ENCODE measurements at places on chromosomes 4 and X. TPM values are rescaled to one million over a fixed set of nuclear protein-coding genes. Genes with fewer than 3 reads are reported as not detected.

ARHGAP24 gene
- 81.0 TPM for total RNA-seq

DNA sequence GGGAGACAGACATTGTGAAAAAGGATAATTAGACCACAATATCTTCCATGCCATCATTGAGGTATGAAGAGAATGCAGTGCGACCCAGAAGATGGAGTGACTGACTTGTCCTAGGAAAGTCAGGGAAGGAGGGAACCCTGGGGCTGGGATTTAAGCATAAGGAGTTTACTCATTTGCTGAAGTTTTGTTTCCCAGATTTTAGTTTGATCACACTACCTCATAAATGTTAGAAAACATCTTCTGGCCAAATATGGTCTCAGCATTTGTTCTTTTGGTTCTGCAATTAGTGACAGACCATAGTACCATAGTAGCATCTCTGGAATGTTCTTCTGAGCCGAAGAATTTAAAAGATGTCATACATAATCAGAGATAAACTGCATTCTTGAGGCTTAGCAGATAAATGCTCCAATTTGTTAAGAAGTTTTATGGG lies 96.5 kb upstream of the PGRMC2 start:
- DNase-seq, result no peak

- no peak for DNase-seq
These were observed 44.5 kb upstream of the RASGEF1B start for GRCh38 chr4:81516241-81516640.

CBR4 gene
- 41.2 TPM for total RNA-seq

- DNase-seq, result no peak
These were observed 156.1 kb downstream of the RAB28 start for GRCh38 chr4:13327991-13328390.

GRCh38 chr4:2255501-2256155 lies 6.3 kb downstream of the MXD4 start:
- no peak for DNase-seq

DNA sequence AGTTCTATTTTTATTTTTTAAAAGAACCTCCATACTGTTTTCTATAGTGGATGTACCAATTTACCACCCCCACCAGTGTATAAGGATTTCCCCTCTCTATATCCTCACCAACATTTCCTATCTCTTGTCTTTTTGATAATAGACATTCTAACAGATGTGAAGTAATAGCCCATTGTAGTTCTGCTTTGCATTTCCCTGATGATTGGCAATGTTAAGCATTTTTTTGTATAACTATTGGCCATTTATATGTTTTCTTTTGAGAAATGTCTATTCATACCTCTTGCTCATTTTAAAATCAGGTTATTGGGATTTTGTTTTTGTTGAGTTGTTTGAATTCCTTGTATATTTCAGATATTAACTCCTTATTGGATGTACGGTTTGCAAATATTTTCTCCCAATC lies 251.1 kb upstream of the HTR2C start:
- DNase-seq, result no peak

- no peak for DNase-seq
These were observed 102.8 kb downstream of the KDM6A start for GRCh38 chrX:44975666-44976263.

GRCh38 chrX:40843643-40844042 lies 108.3 kb upstream of the MED14 start:
- no peak for DNase-seq

AWAT2 gene
- total RNA-seq, result not detected

SRPK3 gene
- 4.3 TPM for total RNA-seq

AREG gene
- 1.8 TPM for total RNA-seq

DNA sequence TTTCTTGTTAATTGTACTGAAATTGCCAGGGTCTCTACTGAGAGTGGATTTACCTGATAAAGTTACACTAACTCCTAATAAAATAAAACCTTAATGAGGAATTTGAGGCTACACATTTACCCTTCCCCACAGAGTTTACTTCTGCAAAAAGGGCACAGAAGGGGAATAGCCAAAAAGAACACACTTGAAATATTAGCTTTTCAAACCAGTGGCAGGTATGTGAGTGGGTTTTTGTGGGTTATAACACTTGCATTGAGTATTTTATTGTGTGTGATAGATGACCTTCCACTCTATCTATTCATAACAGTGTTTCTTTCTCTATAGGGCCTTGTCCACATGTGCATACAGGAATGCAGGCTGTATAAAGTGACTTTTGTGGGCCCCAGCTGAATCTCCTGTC lies 5.0 kb upstream of the GPR174 start:
- DNase-seq, result no peak

DNA sequence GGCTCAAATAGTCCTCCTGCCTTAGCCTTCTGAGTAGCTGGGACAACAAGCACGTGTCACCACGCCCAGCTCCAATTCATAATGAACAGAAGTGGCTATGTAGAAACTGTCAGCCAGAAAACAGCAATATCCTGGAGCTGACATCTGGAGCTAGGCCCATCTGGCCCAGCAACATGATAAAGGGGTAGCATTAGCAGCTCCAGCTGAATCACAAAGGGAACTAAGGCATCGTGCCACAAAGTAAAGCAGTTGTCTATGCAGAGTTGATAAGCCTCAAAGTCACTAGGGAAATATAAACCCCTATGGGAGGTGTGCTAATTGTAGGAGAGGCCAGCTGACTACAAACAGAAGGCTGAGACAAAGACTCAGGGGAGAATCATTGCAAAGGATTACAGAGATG lies 270.5 kb upstream of the GPC4 start:
- no peak for DNase-seq

GRCh38 chr4:152572417-152573086 lies 36.7 kb upstream of the FBXW7 start:
- DNase-seq, result no peak

- DNase-seq, result no peak
These were observed 168.2 kb downstream of the AMELX start for GRCh38 chrX:11461201-11462001.

LNX1 gene
- 7.9 TPM for total RNA-seq

CXXC4 gene
- 5.1 TPM for total RNA-seq

DNA sequence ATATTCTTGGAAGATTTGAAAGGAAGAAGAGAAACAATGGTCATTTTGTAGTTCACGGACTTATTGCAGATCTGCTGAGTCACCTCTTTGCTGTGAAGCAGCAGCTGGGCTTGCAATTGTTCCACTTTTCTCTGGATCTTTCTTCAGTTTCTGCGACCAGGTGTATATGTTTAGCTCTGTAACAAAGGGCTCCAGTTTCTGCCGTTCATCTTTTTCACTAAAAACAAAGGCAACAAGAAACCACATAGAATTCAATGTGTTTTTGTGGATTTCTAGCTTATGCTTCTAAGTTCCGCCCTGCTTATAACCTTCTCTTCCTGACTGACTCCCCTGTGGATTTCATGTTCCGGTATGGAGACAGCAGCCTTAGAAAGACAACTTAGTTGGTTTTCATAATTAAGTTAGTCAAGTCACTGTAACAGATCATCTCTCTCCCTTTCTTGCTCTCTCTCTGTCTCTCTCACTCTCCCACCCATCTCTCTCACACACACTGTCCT lies 121.6 kb upstream of the EPHA5 start:
- DNase-seq, result no peak

- no peak for DNase-seq
These were observed 283.9 kb downstream of the SMARCA1 start for GRCh38 chrX:129239371-129239770.

DNA sequence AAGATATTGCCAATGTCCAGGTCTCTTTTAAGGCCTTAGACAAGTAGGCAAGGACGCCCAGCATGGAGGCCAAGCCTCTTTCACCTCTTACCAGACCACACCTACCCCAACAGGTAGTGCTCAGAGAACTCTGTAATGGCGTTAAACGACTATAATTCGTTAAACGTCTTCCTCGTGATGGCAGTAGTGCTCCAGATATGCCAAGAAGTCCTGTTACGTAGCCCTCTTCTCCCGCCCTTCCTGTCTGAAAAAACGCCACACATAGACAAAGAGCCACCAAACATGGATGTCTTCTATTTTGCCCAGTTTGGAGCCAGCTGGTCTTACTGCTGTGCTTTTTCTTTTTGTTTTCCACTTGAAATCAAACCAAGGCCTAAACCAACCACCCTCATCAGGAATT lies 190.7 kb downstream of the OR13H1 start:
- no peak for DNase-seq

DNA sequence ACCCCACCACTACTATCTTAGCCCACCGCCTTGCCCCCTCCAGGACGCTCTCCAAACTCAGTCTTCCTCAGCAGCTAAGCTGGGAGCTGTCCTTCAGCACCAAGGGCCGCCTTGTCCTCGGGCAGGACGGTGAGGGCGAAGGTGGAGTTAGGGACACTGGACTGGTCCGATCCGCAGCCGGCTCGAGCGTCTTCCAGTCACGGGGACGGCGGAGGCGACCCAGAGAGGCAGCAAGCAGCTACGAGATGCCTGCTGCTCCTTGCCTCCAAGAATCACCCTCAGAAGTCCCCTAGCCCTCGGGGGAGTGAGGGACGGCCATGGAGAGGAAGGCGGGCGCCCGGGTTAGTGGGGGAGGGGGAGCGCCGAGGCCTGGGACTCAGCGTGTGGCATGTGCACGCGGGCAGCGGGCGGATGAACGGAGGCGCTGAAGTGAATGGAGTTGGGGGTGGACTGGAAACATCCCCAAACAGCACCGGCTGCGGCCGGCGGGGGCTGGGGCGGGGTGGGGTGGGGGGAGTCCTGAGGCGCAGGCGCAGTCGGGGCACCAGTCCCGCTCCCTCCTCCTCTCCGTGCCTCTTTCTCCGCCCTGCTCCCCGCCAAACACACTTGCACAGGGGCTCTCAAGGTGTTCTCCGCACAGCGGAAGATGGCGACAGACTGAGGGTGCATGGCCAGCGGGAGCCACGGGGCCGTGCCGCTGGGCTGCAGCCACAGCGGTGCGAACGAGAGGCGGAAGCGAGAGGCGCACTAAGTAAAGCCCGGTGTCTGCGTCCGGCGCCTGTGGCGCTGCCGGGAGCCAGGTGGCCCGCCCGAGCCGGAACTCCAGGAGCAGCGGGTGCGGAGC lies at the start of gene NALF2:
TSS of gene NALF2 (plus strand) at position 545 of the 844 bp plus-strand sequence. CDS start 957 bp downstream, outside the sequence.
- no peak for DNase-seq

FAM3A gene
- 11.2 TPM for total RNA-seq

DNA sequence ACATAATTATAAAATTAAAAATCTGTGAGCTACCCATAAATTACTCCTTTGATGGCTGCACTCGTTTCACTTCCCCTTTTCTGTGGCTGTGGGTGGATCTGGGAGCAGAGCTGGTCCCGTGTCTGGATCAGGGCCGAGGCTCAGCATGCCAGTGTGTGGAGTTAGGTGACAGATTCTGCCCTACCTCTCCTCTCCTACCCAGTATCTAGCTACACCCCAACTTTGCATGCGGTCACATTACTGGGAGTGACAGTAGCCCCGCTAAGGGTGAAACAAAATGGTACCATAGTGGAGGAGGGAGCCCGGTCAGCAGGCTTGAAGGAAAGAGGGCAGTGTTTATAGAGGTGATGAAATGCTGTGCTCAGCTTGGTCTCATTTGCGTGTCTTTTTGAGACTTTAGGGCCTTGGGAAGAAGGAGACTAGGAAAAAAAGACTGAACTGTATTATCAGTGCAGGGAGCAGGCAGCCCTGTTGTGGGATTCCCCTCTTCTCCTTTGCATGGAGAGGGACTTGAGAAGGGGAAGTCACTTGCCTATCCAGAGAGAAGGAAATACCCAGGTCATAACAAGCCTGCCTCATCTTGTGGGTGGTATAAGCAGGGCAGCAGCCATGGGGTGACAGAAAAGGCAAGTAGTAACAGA lies 48.4 kb downstream of the ARHGAP10 start:
- DNase-seq, result no peak

IQSEC2 gene
- total RNA-seq, result 6.6 TPM

DNA sequence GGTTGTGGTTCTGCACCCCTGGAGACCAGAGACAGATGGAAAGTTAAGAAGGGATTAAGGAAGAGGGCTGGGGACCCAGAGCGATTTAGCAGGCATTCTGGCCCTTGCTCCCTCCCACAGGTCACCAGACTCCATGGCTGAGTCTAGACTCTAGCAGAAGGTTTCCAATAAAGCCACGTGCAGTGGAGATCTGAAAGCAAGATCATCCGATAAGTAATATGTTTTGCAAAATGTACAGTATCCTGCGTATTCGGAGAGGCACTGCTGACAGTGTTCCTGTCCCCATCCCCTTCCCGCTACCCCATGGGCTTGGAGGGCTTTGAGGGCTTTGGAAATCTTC lies 531 bp upstream of the GPRIN3 start:
- no peak for DNase-seq

GRCh38 chr4:75844151-75844662 lies 58.0 kb downstream of the PPEF2 start:
- no peak for DNase-seq

GRCh38 chrX:149060921-149061320 lies 444.2 kb downstream of the IDS start:
- DNase-seq, result no peak

FLNA gene
- total RNA-seq, result 1,306 TPM

PNCK gene
- total RNA-seq, result 10.3 TPM

ZMYM3 gene
- 16.9 TPM for total RNA-seq

NUDT11 gene
- total RNA-seq, result 11.4 TPM

COX7B2 gene
- not detected for total RNA-seq

All from urinary bladder (tissue), 4 donors.